ENCODE measurements at places on chromosomes 5 and 9.

DNA sequence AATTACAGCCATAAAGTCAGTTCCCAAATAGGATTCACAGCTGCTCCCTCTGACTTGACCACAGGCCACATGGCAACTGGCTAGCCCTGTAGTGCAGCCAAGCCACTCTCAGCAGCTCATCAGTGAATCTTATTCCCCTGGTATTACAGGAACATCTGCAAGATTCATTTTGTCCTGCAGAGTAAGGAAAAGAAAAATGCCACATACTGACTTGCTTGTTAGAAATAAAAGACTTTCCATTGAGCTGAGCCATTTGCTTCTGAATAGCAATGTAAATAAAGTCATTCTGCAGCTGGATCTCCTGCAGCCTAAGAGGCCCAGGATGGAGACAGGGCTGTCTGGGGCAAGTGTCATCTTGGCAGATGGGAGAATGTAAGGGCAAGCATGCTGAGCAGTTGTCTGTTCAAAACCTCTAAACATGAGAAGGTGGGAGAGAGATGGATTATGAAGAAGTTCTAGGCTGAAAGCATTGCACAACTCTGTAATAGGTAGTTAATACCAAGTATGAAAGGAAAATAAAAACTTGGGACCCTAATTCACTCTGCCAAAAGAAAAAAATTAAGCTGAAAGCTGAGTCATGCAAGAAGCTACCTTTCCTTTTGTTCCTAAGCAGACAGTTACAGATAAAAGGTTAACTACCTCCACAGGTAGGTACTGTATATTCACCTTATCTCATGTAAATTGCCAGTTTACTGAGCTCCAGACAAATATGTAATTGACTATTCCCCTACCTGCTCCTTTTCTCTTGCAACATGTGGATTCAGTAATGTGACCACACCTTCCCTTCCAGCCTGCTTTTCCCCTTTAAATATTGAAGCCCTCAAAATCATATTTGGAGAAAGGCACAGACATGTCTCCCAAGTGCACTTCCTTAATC lies 244.4 kb upstream of the RAI14 start:
- no peak for DNase-seq

DNA sequence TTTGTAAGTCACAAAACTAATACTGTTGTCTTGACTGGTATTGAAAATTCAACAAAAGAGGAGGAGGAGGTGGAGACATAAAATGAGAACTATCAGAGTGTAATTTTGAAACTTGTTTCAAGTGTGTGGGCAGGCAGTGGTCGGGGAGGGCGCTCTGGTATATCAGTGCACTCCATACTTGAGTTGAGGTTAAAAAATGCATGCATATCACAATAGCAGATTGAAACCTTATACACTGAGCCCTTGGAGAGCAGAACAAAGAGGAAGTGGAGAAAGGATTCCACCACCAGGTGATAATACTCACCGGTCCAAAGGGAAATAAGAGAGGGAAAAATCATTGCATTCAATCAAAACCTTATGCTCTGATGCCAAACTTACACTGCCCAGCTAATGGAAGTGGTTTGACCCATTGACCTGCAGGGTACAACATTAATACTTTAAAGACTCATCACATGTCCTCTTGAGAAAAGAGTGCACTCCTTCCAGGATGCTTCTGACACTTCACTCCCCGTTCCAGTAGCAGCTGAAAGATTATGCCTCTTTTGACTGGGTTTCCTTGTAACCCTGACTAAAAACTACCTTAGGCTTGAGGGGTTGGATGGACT lies 79.5 kb upstream of the FAM169A start:
- no peak for DNase-seq

DNA sequence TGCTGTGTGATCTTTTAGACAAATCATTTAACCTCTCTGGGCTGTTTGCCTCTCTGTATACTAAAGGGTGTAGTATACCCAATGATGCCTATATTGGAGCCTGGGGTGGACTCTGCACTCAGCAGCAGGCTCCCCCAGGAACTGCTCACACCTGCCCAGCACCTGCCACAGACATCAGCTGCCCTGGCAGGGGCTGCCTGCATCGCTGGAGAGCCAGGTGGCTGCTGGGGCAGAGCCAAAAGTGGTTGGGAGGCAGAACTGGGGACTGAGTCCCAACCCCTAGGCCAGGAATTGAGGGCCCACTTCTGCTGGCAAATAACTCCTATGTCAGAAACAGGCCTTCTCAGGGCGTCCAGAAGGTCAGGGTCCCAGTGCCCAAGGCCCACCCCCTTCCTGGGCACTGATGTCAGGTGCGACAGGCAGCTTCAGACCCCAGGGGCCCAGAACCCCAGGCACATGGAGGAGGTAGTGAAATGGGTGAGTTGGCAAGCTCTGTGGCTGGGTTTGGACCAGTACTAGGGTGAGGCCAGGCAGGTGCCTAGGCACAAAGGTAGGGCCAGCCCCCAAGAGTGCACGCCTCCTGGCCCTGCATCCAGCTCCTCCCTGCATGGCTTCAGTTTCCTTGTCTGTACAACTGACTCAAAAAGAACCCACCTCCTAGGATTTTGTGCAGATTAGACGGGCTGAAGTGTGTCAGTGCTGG lies 5.8 kb downstream of the UNC5A start:
- no peak for DNase-seq

GRCh38 chr5:758698-759053 lies 25.9 kb downstream of the ZDHHC11B start:
- no peak for DNase-seq

DNA sequence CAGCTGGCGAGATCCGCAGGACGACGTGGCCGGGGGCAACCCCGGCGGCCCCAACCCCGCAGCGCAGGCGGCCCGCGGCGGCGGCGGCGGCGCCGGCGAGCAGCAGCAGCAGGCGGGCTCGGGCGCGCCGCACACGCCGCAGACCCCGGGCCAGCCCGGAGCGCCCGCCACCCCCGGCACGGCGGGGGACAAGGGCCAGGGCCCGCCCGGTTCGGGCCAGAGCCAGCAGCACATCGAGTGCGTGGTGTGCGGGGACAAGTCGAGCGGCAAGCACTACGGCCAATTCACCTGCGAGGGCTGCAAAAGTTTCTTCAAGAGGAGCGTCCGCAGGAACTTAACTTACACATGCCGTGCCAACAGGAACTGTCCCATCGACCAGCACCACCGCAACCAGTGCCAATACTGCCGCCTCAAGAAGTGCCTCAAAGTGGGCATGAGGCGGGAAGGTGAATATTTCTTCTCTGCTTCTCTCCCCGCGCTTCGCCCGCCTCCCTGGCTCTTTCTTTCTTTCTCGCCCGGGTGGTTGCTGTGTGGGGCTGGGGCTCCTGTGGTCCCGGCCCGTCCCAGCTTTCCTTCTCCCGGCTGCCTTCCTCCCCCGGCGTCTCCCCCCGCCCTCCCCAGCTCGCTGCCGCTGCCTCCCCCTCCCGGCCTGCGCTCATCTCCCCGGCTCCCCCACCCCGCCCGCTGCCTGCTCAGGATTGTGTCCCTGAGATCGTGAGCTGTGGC lies 2.2 kb downstream of the NR2F1 start:
- no peak for DNase-seq

Measured in central memory CD4-positive, alpha-beta T cell (primary cell).